Smooth muscle cell of the umbilical artery (primary cell): ENCODE measurements at places on chromosomes 12 and 14. TPM values are rescaled to one million over a fixed set of nuclear protein-coding genes. Genes with fewer than 3 reads are reported as not detected.

Gene NKX2-1
- not detected in 2 replicates for total RNA-seq

Gene TSPAN8
- total RNA-seq, result 0.30 TPM in 1 of 2 replicates, not detected in the other

Gene MORN3
- 0.18 and 0.30 TPM in 2 replicates for total RNA-seq

Gene CCDC175
- total RNA-seq, result not detected in 2 replicates

Gene KLHDC1
- 2.0 and 3.6 TPM in 2 replicates for total RNA-seq

Gene AKAP5
- total RNA-seq, result 3.6 and 10.7 TPM in 2 replicates

Gene YY1
- total RNA-seq, result 39.8 and 42.3 TPM in 2 replicates

Gene HPD
- total RNA-seq, result not detected in 2 replicates

Gene ALG10B
- total RNA-seq, result 2.1 and 3.2 TPM in 2 replicates

Gene KRT3
- total RNA-seq, result not detected in 2 replicates

Gene PROX2
- total RNA-seq, result not detected in 2 replicates

Gene SYCP3
- 0.30 and 0.32 TPM in 2 replicates for total RNA-seq

Gene SOAT2
- total RNA-seq, result not detected in 2 replicates

Gene CPNE6
- not detected in 2 replicates for total RNA-seq

Gene CLEC1B
- total RNA-seq, result not detected in 2 replicates

Gene IGFBP6
- total RNA-seq, result 202 and 245 TPM in 2 replicates

Gene VAMP1
- 5.3 and 7.4 TPM in 2 replicates for total RNA-seq

Gene REP15
- 2.1 and 5.0 TPM in 2 replicates for total RNA-seq

Gene RASSF8
- 58.8 and 69.3 TPM in 2 replicates for total RNA-seq

Gene ANKRD52
- 25.8 and 46.2 TPM in 2 replicates for total RNA-seq

Gene PDE3A
- 0.46 and 2.7 TPM in 2 replicates for total RNA-seq

Gene LBHD2
- total RNA-seq, result not detected in 2 replicates

Gene ACTR10
- total RNA-seq, result 46.4 and 62.1 TPM in 2 replicates

Gene C12orf50
- not detected in 2 replicates for total RNA-seq

Gene SLC24A4
- total RNA-seq, result not detected in 2 replicates

Gene SMOC1
- not detected in 2 replicates for total RNA-seq

Gene ADAM21
- 0.30 and 0.37 TPM in 2 replicates for total RNA-seq

Gene INHBC
- total RNA-seq, result not detected in 2 replicates

Gene GPRC5A
- total RNA-seq, result 6.2 and 13.3 TPM in 2 replicates
